ENCODE measurements at places on chromosomes 7 and 10.

DNA sequence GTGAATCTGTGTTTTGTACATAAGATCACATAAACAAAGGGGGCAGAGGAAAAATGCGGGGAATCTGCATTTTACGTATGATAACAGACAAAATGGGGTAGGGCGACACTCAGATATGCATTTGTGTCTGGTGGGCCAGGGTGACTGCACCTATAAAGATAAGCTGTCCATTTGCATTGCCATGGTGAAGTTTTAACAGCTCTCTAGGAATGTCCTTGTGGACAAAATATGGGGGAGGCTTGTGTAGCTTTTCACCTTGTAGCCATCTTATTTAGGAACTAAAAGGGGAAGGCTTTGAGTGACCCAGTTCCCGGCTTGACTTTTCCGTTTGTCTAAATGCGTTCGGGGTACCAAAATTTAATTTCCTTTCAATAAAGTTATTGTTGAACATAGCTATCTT lies 92.4 kb upstream of the AGBL3 start:
- DNase-seq = no peak

DNA sequence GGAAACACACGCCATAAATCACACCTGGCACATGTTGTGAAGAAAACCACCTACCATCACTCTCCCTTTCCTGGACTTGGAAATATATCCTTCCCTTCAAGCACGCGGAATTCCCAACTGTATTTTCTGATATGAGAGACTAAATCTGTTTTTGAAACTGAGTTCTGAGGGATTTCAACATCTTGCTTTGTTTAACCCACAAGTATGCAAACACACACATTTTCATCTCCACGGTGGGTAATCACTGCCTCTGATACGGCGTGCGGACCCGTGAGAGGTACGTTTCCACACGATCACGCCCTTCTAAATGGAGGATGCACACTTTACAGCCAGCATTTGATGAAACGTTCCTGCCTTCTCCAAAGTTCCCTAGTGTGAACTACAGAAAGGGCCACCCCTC lies 83.4 kb downstream of the ZRANB1 start:
- no peak for DNase-seq

DNA sequence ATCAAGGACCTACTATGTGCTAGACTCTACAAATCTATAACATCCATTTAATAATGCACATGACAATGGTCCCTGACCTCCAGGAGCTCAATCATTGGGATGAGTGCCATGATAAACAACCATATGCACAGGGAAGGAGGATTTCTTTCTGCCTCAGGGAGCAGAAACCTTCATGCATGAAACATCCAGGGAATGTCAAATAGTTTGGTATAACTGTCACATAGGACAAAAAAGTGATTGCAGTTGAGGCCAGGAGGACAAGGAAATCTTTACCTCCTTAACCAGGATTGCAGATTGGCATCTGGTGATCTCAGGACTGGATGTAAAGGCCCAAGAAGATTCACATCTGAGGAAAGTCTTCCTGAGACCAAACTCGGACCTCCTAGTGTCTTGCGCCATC lies 993.1 kb downstream of the KCNMA1 start:
- peak; percentile 19 for DNase-seq

DNA sequence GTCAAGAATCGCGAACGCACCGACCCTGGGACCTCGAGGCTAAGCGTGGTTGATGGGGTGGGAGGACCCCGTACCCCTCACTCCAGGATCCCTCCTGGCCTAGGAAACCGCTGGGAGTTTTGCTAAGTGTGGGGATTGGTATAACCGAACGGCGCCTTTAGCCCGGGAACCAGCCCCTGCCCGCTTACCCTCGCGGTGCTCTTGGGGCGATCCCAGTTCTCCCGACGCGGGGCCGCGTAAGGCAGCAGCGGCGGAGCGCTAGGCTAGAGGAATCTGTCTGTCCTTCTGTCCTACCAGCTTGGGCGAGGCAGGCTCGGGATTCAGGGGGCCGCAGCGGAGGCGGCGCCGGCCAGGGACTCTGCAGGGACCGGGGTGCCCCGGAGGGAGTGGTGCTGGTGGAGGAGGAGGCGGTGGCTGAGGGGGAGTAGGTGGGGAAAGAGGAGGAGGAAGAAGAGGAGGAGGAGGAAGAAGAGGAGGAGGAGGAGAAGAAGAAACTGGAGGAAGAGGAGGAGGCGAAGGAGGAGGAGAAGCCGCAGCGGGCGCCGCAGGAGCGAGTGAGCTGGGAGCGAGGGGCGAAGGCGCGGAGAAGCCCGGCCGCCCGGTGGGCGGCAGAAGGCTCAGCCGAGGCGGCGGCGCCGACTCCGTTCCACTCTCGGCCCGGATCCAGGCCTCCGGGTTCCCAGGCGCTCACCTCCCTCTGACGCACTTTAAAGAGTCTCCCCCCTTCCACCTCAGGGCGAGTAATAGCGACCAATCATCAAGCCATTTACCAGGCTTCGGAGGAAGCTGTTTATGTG lies 439 bp upstream of the EMX2 start:
- peak; percentile 57 for DNase-seq

DNA sequence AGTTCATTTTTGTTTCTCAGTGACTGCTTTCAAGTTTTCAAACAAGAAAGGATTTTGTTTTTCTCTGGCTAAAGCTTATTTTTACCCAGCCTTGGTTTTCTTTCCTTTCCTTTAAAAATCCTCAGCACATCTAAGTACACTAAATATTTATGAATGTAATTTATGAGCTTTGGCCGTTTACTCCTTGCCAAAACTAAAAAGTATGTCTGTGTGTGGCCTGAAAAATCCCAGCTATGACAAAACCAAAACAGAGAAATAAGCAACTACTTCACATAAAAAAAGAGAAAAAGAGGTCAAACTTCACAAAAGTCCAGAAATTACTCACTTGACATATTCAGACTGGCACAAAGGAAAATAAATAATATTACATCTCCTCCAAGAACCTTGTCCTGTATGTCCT lies 365.1 kb upstream of the NFE2L3 start:
- no peak for DNase-seq

DNA sequence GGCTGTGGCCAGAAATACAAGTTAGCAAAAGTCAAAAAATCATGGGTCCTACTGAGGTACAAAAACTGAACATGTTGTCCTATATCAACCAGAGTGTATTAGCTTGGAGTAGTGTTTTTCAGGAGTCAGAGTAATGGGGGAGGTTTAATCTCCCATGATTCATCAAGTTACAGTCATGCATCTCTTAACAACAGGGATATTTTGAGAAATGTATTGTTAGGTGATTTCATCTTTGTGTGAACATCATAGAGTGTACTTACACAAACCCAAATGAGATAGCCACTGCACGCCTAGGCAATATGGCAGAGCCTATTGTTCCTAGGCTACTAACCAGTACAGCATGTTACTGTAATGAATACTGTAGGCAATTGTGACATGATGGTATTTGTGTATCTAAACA lies 14.9 kb upstream of the TES start:
- DNase-seq = no peak

GRCh38 chr7:50864694-50865093 lies 82.0 kb upstream of the GRB10 start:
- DNase-seq = no peak

- DNase-seq = no peak
Measured at GRCh38 chr7:100728196-100728595, 5.2 kb upstream of the ZAN start.

DNA sequence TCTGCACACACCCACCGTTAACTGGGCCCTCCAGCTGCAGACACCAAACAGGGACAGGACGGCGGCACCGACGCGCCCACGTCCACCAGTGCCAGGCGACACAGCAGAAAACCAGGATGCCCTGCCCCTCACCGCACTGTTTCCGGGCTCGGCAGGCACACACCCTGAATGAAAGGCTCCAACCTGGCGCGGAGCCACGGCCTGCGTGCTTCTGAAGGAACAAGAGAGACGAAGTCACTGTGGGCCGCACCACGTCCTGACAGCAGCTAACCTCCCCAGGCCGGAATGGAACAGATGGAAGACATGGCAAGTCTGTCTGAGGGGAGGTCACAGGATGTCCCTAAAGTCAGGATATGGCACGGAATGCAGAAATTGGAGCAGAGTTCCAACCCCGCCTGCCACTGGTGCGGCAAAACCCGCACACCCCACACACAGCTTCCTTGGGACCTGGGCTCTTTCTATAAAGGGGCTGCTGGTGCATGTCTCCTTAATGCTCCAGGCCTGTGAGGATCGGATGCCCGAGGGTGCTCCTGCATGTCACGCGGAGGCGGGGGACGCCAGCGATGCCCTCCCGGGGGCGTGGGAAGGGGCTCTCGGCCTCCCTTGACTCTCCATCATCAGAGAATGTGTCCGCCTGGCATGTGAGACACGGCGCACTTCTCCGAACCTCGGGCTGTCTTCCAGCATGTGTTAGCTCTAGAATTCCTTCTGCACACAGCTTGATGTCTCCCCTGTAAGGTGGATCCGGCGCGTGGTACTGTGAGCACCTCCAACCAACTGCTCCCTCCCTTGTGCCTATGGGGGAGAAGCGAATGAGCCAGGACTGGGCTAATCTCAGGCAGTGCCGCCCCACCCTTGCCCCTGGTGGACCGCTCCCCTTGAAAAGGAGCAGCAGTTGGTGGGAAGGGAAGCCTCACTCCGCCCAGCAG lies 3.9 kb upstream of the GPER1 start:
- DNase-seq = no peak

DNA sequence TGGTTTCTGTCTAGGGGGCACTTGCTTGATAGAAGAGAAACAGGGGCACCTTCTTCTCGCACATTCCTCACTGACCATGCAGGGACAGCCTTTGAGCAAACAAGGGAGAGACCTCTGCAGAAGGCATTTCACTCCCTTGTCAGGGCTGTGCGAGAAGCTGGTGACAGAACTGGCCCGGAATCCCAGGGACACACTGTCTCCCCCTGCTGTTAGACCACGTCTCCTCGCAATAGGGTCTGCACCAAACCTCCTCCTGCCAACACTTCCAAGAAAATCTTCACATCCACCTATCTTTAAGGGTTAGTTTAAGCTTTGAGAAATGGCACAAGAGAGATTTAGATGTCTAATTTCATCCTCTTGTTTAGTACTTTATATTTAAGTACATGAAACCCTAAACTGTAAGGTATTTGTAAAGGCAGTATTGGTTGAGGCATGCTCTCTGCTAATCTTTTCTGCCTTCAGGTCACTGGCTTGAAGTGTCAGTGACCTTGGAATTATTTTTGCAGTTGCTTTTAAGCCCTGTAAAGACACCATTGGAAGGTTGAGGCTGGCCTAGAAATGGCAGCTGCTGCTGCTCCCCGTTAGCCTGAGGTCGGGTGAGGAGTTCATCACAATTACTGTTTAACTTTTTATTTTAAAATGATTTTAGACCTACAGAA lies 37.0 kb downstream of the RBM20 start:
- peak; percentile 42 for DNase-seq

- no peak for DNase-seq
Measured at GRCh38 chr7:130703851-130704250, 17.5 kb upstream of the TSGA13 start.

DNA sequence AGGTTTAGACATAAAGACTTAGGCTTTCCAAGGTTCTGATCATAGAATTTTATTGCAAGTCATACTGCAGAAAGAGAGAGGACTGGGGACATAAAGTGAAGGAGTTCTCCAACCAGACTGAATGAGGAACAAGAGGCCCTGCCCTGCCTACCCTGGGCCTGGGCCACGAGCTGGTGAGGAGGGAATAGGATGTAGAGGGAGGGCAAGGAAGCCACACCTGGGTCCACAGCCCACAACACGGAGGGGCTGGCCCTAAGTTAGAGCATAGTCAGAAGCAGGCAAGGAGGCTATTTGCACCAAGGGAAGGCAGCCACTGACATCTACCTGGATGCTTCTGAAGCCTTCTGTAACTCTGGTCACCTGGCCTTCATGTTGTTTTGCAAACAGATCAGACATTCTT lies 82.2 kb upstream of the CXCL12 start:
- DNase-seq = no peak

All from M059J (cell line).